ENCODE measurements at places on chromosomes 12 and 14.

- no peak for DNase-seq
These were observed 79.7 kb downstream of the SPTB start for GRCh38 chr14:64800000-64800399.

- no peak for DNase-seq
These were observed 111.9 kb upstream of the CPM start for GRCh38 chr12:69044887-69045286.

DNA sequence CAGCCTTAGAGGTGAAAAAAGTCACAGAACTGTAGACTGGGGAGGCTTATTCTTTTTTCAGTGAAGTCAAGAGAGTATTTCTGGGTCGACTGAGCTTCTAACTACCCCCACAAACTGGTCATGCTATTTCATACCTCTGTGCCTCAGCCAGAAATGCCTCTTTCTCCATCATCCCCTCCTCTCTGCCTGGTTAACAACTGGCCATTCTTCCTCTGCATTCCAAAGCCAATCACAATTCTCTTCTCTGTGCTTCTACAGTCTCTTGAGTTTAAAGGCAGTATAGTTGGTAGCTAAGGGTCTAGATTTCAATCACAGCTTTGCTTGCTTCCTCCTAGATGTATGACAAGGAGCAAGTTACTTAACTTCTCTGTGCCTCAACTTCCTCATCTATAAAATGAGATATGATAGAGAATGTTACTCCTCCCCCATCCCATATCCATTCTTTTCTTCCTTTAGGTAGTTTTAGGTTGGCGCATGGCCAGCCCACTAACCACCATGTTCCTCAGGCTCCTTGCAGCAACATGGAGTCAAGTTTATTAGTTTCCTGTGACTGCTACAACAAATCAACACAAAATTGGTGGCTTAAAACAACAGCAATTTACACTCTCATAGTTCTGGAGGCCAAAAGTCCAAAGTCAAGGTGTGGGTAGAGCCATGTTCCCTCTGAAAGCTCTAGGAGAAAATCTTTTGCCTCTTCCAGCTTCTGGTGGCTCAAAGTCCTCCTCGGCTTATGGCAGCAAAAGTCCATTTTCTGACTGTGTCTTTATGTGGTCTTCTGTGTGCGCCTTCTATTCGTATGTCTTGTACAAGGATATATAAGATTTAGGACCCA, 62.5 kb downstream of the ITPR2 start:
- no peak for DNase-seq

GRCh38 chr14:43540948-43541347, 966.1 kb downstream of the FSCB start:
- no peak for DNase-seq

DNA sequence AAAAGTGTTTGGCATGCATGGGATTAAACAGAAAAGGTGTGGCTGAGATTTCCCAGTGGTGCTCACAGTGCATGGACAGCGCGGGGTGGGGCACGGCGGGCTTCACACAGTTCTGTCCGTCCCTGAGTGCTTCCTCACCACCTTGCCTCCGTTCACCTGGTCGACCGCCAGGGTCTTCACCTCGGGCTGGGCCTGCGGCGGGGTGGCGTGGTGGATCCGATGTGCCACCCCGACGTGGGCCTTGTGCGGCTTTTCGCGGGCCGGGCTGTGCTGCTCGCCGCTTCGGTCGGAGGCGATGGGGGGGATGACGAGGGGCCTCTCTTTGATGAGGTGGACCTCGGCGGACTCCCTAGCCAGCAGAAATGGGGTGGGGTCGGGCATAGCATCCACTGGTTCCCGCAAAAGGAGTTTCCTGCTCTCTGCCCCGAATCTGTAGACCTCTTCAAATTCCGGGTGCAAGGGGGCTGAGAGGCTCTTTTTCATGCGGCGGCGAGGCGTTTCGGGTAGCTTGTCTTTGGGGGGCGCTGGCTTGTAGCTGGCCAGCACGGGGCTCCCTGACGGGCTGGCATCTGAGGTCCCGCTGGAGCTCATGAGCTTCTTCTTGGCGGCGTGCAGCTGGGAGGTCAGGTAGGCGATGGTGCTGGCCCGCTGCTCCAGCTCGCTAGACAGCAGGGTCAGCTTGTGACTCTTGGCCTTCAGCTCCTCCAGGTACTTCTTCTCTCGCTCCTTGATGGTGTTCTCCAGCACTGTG, 35.5 kb downstream of the CCDC92 start:
- DNase-seq = no peak

DNA sequence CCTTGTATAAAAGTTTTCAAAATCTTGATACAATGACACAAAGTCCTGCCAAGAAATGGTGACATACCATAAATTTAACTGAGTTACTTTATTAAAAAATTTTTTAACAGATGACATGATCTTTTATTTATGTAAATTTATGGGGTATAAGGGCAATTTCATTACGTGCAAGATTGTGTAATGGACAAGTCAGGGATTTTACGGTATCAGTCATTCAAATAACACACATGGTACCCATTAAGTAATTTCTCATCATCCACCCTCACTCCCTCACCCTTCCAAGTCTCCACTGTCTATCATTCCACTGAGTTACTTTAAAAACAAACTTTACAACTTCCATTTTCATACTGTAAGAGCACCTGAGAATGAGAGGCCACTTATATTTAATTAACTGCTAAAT, 37.4 kb downstream of the SPTLC2 start:
- DNase-seq = no peak

GRCh38 chr12:944211-944610, 5.3 kb downstream of the RAD52 start:
- DNase-seq = no peak

DNA sequence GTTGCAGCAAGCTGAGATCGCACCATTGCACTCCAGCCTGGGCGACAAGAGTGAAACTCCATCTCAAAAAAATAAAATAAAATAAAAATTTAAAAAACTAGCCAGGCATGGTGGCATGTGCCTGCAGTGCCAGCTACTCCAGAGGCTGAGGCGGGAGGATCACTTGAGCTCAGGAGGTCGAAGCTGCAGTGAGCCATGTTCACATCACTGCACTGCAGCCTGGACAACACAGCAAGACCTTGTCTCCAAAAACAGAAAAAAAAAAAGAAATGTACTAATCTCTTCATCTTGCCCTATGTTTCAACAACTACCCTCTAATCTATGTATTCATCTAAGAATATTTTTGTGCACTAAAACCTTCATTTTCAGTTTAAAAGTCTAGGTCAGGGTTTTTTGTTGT, 6.5 kb downstream of the NAA25 start:
- DNase-seq = no peak

DNA sequence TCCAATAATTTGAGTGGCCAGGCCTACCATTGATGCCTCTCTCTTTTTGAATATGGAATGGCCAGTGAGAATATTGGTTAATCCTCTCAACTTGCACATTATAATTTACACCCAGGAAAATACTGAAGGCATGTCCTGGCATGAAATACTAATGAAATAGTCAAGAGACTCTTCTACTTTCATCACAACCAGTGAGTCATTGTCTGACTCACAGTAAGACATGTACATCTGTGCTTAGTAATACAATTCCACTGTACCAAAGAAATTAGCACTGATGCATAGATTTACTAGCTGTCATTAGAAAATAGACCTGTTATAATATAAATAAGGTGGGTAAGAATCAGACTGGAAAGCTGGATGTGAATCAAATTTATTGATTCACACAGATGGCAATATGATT, 31.6 kb downstream of the KCNC2 start:
- DNase-seq = no peak

GRCh38 chr14:21213652-21214051, 55.6 kb downstream of the HNRNPC start:
- no peak for DNase-seq

- no peak for DNase-seq
These were observed 20.0 kb downstream of the KLC1 start for GRCh38 chr14:103649001-103649400.
